Fibroblast of skin of left biceps (primary cell): ENCODE measurements at places on chromosomes 5 and 9.
A peak's percentile ranks its signal among the peaks of the same experiment; 100 is the strongest.

DNA sequence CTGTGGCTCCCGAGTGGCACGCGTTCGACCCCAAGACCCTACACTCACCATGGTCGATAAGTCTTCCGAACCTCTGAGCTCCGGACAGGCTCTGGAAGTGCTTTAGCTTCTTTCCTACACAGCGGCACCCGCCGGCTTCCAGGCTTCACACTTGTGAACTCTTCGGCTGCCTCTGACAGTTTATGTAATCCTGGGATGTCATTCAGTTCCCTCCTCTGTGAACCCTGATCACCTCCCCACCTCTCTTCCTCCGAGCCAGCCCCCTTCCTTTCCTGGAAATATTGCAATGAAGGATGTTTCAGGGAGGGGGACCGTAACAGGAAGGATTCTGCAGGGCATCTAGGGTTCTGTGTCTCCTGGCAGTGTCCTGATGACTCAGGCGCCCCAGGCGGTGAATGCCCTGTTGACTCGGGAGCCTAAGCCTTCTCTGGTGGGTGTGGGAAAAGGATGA, at the start of gene CD14:
Gene CD14, minus strand, starts transcription at position 155 of the 451 bp plus-strand sequence. Its CDS starts 104 bp downstream, at position 51.
- DNase-seq, result no peak

- no peak for DNase-seq
Observed at GRCh38 chr5:4453655-4454054, 686.5 kb upstream of the ADAMTS16 start.

GRCh38 chr9:127721391-127721821, 5.5 kb downstream of the TTC16 start:
- DNase-seq, result no peak

DNA sequence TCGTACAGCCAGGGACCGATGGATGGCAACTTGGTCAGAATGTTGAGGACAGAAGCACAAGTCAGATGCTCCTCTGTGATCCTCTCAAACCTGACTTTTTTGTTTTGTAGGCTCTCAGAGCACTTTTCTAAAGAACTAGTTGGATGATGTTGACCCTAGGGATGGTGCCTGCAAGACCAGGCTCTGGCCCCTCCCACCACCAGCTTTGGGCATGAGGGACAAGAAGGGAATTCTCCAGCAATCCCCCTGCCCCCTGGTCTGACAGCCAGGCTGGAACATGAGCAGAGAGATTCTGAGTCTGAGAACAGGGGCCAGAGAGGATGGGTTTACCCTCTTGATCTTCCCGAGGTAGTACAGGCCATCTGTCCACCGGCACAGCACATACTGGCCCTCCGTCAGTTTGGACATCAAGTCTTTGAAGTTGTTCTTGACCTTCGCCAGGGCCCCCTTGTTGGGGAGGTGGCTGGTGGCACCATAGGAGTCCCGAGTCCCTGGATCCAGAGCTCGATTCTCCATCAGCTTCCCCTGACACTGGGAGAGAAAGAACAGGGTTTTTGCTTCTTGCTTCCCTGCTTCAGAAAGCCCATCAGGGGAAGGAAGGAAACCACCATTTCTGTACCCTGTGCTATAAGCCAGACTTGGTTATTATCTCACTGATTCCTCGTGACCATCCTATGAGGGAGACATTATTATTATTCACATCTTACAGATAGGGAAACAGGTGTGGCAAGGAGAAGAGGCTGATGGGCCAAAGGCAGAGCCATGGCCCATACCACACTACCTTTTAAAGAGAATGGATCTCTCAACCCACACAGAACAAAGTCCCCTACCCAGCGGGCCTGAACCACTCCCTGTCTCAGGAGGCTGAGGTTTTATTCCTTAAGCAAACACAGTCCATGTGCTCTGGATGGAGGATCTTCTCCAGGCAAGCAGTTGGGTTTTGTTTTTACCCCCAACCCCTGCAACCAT, 2.5 kb downstream of the PHF19 start:
- DNase-seq, result no peak

- DNase-seq, result peak; percentile 89
Observed at GRCh38 chr9:136051837-136052471, 43.1 kb downstream of the NACC2 start.

- DNase-seq, result no peak
Observed at GRCh38 chr5:138054847-138055558, 22.1 kb upstream of the FAM13B start.

DNA sequence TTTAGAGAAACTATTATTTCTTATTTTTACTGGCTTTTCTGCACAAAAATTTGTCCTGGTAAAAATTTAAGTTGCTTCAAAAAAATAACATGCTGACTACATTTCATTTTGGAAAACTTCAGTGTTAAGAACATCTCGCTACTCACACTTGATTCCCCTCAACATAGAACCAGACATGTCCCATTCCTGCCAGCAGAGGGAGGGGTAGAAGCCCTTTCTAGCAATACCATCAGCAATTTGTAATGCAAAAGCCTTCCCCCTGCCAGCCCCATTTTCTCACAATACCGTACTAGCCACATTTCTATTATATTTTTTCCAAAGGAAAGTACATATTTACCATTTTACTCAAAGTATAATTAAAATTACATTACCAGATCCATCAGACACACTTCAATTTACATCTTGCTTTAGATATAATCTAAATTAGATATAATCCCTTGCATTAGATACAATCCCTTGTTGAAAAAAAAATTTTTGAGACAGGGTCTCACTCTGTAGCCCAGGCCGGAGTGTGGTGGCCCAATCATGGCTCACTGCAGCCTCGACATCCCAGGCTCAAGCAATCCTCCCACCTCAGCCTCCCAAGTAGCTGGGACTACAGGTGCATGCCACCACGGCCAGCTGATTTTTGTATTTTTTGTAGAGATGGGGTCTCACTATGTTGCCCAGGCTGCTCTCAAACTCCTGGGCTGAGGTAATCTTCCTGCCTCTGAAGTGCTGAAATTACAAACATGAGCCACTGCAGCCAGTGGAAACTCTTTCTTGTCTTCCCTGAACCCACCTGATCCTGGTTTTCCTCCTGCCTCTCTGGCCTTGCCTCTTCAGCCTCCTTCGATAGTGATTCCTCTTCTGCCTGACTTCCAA, 39.6 kb upstream of the IDNK start:
- DNase-seq, result no peak

DNA sequence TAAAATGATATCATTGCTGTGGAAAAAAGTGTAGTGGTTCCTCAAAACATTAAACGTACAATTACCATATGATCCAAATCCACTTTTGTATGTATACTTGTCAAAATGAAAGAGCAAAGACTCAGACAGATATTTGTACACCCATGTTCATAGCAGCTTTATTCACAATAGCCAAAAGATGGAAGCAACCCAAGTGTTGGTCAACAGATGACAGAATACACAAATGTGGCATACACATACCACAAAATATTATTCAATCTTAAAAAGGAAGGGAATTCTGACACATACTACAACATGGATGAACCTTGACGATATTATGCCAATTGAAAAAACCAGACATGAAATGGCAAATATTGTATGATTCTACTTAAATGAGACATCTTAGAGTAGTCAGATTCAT, 524.5 kb upstream of the WWC1 start:
- DNase-seq, result no peak

GRCh38 chr9:79256691-79257213, 315.0 kb upstream of the TLE4 start:
- peak; percentile 98 for DNase-seq

DNA sequence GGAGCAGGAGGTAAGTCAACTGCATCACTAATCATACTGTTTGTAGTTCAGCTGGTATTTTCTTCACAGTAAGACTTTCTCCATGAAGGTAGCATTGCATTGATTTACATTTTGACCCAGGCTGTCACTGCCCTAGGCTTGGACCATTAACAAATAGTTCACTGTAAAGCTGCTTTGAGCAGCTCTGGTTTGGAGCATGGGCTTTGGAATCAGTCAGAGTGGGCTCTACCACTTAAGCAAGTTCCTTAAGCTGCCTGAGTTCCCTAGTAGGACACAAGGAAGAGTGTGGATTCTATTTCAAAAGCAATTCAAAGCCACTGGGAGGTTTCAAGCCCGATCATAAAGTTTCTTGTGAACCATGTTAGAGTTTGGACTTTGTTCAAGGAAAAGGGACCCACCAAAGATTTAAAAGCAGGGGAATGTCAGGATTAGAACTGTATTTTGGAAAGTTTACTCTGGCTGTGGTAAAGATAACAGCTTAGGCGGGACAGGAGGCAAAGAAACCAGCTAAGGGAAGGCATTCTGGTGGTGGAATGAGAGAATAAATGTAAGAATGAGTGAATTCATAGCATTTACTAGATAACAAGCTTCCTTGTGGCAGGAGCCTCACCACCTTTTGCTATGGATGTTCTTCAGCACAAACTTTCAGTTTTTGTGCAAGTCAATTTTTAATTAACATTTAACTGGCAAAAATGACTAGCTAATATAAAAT, 12.3 kb upstream of the PANK3 start:
- DNase-seq, result no peak

GRCh38 chr9:90974643-90975245, 173.1 kb downstream of the SYK start:
- DNase-seq, result no peak

DNA sequence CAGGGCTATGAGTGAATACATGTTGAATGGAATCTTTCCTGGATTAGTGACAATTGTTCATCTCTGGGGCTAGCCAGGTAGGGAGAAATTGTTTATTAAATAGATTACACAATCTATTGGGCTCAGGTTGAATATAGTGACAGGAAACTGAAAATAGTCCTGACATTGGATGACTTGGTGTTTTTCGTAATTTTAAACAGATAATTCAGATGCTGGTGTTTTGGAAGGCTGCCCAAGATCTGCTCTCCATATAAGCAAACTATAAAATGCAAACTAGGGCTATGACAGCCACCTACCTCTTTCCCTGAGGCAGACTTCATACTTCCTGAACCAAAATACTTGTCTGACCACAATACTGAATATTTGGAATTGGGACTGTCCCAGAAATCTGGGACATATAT, 99.1 kb downstream of the ENC1 start:
- DNase-seq, result peak; percentile 34

GRCh38 chr5:159552751-159553150, 222.5 kb upstream of the IL12B start:
- peak; percentile 22 for DNase-seq

DNA sequence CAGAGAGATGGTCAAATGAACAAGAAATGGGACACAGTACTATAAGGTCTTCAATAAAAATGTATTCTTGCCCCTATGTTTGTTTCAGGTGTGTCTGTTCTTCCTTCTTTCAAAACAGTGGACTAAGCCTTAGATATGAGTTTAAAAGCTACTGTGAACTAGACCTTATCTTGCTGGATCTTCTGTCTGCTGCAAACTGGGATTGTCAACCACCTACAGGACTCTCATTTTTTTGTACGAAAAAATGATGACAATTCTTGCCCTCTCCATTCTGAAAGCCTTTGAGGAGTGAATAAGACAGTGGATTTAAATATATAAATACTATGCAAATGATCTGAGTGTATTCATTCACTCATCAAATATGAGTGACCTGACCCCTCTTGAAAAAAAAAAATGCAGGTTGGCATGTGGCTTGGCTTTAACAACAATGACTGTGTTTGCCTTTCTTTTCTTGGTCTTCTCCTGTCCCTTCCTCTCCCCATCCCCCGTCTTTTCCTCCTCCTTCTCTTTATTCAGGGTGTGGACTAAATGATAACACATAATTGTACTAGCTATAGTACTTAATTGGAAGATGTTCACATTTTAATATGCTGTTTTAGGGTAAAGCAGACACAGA, 235.5 kb upstream of the TRIM32 start:
- no peak for DNase-seq

GRCh38 chr9:137402746-137403145, 20.2 kb downstream of the EXD3 start:
- DNase-seq, result no peak

GRCh38 chr9:20340511-20340861, 281.8 kb downstream of the MLLT3 start:
- no peak for DNase-seq

DNA sequence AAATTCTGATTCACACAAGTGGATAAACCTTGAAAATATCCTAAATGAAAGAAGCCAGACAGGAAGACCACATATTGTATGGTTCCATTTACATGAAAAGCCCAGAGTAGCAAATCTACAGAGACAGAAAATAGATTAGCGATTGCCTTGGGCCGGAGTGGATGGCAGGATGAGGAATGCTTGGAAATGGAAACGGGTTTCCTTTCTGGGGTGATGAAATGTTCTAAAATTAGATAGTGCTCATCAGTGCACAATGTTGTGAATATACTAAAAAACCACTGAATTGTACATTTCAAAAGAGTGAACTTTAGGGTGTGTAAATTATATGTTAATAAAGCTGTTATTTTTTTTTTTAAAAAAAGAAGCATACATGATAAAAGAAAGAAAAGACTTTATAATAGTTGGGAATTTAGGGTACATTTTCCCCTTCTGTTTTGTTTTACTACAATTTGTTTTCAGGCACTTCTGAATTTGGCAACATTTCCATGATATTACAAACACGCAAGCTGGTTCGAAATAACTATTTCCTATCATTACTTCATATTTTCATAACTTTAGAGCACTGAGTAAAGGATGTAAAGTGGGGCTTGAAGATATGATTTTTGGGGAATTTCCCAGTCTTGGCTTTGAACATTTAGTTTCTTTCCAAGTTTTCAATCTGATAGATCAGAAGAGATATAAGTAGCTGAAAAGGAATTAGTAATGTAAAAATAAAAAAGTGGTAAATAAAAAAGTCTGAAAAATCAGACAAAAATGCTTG, 23.9 kb downstream of the SLC35A4 start:
- DNase-seq, result no peak

- DNase-seq, result no peak
Observed at GRCh38 chr9:110081395-110081794, 126.6 kb downstream of the C9orf152 start.

DNA sequence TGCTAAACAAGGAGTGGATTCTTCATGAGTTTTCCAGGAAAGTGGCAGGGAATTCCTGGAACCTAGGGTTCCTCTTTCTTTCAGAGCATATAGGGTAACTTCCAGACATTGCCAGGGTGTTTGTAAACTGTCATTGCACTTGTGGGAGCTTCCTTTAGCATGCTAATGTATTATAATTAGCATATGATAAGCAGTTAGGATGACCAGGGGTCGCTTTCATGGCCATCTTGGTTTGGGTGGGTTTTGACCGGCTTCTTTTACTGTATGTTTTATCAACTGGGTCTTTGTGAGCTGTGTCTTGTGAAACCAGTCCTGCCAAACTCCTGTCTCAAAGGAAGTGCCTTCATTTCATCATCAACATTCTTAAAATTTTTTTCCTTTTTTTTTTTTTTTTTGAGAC, 11.9 kb upstream of the MELK start:
- DNase-seq, result no peak

DNA sequence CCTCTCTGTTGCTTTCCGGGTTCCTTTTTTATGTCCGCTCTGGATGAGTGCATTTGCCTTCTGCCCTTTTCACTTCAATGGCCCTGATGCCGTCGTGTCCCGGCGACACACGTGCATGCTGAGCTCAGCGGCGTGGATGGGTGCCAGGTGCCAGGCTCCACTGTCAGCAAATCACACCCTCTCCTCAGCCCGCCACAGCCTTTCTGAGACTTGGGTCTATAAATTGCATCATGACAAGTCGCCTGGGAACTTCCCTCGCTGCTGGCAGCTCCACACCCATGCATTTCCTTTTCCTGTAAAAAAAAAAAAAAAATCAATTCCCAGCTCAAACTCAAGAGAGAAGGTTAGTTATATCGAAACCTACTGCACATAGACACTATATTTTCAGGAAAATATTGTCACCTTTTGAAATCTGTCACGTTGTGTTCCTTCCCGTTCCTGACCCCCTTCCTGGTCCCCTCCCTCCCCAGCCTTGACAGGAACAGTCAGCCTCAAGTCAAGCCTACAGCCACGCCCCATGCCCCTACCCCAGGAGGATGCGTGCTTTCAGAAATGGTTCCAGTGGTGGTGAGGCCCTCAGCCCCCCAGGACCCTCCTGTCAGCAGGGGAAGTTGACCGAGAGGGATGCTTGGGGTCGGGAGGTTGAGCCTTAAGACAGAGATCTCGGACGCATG, 110.3 kb upstream of the PTCH1 start:
- DNase-seq, result no peak

- no peak for DNase-seq
Observed at GRCh38 chr9:14106699-14107098, 207.2 kb downstream of the NFIB start.
